T1000 (cell line): ENCODE measurements at places on chromosomes 1 and 21.

DNA sequence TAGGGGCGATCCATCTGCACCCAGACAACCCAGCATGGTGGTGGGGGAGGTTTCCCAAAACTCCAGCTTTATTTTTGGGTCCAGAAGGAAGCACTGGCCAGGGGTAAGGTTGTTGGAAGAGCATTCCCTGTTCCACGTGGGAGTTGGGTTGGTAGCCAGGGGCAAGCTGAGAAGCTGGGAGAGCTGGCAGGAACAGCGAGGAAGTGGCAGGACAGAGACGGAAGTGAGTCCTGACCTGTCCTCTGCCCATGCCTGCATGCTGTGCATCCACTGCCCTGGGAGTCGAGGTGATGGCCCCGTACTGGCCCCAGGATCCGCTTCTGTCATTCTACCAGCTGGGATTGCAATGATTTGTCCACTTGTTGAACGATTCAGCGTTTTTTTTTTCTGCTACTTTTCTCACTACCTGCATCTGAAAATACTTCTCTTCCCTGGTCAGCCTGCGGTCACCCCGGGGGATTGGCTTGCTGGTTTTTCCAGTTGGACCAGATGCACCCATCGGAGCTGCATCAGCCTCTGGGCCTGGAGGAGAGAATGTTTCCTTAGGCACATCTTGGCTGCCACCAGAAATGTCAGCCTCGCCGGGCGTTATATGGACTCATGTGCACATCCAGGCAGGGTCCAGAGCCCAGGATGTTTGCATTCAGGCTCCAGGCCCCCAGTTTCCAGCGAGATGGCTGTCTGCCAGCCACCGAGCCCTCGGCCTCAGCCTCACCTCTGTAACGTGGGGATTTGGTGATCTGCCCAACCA is 28.3 kb upstream of the TMPRSS2 start:
- no peak for DNase-seq

DNA sequence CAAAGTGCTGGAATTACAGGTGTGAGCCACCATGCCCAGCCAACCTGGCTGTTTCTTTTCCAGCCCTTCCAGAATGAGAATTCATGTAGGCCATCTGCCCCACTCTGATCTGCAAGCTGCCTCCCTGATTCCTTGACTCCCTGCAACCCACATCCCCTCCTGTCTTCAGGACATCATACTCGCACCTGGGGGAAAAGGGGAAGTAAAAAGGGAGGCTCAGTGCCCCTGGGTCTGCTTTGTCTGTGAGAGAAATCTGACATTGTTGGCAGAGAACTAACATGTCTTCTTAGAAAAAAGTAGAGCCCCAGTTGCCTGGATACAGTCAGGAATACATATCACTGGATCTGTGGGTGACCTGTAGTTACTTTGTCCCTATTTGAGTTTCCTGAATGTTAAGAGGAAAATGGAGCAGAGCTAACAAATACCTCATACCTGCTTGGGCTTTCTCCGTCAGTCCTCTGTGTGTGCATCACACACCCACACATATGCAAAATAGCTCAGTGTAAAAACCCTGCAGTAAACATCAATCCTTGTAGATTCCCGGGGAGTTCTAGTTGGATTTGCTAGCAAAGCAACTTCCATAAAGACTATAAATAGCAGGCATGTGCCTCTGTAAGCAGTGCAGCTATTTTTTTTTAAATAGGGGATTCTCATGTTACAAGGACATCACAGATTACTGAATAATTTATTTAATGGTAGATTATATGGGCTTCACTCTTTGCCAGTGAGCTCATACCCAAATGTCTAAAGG is 62.9 kb downstream of the TEX35 start:
- no peak for DNase-seq

GRCh38 chr1:28577738-28578536 is 14.1 kb upstream of the RAB42 start:
- no peak for DNase-seq

DNA sequence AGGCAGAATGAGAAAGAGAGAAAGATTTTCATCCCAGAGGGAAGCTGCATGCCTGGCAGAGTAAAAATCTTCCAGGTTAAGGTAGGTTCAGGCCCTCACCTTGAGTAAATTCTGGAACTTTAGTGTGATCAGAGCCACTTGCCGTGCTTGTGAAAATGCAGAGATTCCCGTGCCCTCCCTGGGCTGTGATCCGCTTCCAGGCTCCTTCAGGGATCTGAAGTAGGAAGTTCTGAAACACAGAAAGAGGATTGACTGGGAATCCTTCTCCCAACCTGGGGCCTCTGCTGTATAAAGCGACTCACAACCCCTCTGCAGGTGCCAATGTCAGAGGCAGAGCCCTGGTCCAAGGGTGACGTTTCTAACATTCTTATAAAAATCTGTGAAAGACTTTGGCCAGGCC is 26.6 kb downstream of the NUAK2 start:
- no peak for DNase-seq

GRCh38 chr1:151924691-151925587 is 15.6 kb upstream of the THEM4 start:
- no peak for DNase-seq

GRCh38 chr1:15350151-15350550 is 59.5 kb upstream of the EFHD2 start:
- no peak for DNase-seq

DNA sequence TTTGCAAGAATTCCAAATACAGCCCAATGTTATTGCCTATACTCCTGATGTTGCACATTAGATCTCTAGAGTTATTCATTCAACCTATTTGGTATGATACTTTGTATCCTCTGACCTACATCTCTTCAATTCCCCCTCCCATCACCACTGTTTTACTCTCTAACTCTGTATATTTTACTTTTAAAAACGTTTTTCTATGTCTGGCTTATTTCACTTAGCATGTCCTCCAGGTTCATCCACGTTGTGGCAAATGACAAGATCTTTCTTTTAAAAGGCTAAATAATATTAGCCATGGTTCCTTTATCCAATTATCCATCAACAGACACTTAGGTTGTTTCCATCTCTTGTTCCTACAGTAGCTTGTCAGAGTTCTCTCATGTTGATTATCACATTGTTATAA is 207.1 kb upstream of the PTGFR start:
- no peak for DNase-seq

DNA sequence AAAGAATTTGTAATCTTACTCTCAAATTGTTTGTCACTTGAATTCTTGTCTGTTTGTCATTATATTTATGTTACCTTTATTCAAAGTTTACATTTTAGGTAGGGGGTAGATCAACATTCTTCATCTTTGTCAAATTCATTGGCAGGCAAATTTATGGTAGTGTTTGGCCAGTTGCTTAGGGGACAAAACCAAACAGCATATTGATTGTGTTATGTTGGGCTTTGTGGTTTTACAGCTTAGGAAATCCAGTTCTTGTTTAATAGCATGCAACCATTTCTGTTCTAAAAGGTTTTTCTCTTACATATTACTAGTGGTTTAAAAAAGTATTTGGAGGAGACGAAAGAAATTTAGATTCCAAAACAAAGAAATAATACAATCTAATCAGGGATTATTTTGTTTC is 91.4 kb downstream of the HMCN1 start:
- no peak for DNase-seq

DNA sequence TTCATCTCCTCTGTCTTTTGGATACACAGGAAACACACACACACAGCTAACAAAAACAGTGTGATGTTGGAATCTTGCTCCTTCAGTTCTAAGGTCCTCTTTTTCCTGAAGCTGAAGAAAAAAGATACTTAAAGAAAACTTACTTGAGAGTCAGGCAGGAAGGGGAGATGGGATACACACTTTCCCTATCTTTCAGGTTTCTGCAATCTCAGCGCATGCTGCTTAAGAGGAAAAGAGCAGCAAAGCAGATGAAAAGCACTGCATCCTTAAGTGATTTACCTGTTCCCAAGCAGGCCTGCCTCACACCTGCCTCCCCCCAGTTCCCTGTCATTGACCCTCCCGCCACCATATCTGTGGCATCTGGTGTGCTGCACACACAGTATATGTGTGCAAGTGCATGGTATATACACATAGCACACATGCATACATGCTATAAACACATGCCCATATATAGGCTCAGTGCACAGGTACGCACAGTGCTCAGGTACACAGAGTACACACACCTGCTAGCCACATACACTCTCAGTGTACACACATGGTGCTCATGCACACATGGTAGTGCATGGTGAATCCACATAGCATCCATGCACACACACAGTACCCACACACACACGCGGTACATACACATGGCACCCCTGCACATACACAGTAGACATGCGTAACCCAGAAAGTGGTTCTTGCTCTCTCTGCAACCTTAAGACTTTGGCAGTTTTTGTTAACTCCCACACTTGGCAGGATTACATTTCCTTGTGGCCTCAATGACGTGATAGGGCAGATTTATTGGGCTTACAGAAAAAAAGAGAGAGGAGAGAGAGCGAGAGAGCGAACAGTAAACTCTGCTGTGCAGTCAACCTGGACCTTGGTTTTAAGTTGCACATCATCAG is 166.9 kb downstream of the TOMM20 start:
- DNase-seq: no peak

- DNase-seq: no peak
Observed at GRCh38 chr1:25458541-25459298, 28.0 kb downstream of the MACO1 start.

DNA sequence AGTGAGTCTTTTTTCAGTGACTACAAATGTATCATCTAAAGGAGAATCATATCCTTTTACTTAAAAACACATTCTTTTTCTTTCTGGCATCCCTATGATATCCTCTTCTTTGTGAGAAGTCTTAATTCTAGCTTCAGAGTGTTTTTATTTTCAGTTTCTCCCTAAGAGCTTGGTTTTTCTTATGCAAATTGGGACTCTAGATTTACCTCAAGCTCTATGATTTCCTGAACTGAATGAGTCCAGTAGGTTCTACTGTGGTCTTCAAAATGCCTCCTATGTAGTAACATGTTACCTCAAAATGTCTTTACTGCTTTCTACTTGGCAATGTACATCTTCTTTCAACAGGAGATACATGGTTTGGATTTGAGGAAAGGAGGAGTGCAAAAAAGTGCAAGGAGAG is 148.2 kb upstream of the C21orf91 start:
- no peak for DNase-seq

DNA sequence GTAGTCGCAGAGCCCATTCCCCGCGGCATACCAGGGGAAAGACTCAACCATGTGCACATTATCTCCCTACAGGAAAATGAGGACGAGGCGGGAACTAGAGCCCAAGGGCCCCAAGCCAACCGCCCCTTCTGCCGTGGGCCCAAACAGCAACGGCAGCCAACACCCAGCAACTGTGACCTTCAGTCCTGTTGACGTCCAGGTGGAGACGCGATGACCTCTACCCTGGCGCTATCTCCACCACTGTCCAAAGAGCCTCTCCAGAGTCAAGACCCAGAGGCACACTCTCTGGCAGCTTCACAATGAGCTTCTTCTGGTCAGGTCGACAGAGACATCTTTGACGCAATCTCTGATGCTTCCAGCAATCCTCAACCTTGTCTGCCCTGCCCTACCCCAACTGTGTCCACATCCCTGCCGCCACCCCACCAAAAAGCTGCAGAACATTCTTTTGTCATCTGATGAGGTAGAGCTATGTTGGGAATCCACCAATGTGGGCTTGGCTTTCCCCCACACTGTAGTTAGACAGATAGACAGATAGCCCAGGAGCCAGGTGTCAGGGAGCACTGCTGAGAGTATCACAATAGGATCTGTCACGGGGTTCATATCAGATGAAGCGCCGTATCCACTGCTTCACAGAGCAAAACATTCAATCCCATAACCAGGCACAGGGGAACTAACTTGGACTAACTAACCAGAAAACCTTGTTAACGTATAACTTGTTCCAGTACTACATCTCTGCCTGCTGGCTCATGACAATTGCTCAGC is 37.4 kb upstream of the SRRM1 start:
- DNase-seq: no peak

- no peak for DNase-seq
Observed at GRCh38 chr1:243261390-243261789, 5.5 kb downstream of the SDCCAG8 start.

DNA sequence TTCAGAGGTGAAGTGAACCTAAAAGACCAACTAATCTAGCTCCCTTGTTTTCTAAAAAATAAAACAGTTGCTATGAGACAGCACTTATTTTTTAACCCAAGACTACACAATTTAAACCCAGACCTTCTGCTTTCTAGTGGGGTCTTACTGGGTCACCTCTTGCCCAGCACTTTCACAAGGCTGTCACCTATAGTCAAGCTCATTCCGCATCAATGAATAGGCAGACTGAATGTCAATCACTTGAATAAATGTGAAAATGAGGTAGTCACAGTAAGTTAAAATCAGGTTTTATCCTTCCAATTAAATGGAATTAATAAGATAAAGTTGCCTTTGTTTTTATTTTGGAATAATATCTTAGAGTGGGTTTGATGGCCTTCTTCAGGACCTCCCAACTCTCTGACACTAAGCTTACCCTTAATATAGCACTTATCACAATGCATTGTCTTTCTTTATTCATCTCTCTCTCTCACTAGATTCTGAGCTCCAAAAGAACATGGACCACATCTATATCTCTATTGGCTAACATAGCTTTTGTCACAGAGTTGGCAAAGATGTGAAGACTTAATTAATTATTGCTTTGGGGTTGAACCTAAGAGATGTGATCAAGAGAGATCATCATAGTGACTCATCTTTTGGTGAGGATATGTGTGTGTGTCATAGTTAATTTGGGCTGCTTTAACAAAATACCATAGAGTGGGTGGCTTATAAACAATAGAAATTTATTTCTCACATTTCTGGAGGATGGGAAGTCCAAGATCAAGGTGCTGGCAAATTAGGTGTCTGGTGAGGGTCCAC is 248.7 kb upstream of the DAB1 start:
- DNase-seq: no peak

DNA sequence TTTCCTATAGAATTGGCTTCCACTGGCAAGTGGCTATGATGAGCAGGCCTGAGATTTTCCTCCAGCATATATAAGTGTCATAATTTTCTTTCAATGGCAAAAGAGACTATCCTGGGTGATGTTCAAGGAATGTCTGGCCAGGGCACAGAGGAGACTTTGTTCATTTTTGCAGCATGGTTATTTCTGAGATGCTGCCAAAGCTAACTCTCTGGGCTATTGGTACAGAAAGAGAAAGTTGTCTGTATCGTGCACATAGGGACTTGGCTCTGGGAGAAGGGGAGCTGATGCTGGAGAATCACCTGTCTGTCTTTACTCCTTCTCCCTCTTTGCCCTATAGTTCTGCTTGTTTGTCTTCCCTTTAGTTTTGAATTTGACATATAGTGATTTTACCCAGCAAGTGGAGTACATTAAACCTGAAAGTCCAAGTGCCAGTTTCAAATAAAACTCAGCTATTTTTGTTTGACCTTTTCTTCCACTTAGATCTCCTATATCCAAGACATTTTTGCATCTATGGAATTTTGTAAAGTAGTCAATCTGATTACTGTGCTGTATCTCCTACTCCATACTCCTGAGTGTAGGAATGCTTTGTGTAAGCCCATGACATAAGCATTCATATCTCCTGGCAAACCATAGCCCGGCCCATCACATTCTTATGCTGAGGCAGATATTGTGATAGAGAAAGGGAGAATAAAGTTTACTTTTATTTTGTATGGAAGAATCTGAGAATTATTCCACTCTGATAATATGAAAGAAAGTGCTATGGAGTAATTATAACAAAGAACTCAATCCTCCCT is 3.9 kb downstream of the FNDC7 start:
- DNase-seq: no peak

GRCh38 chr21:29650523-29651022 is 289.2 kb downstream of the GRIK1 start:
- DNase-seq: no peak
